Endothelial cell (in vitro differentiated cells): ENCODE measurements at places on chromosomes 5 and 9.

DNA sequence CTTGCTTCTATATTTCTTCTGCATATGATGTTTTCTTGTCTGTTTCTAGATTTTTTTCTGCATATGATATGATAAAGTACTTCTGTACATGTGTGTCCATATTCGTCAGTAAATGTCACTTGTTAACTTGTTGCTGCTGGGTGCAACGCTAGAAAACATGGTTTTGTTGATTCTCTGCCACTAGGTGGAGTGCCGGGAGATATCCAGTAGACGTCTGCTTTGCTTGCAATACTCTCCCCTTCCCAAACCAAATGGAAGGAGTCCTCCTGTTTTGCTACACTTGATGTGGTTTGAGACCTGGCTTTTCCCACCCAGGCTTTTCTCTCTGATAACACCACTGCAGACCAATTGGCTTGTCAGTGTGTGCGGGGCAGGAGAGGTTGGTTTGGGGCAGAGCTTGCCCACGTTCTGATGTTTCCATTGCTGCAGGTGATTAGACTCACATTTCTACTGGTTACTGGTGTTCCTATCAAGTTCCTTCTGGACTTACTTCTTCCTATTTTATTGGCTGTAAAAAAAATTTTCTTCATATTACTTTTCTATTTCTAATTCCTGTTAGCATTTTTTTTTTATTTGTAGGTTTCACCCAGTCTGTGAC lies 900.0 kb upstream of the CDH10 start:
- peak; percentile 59 for DNase-seq

DNA sequence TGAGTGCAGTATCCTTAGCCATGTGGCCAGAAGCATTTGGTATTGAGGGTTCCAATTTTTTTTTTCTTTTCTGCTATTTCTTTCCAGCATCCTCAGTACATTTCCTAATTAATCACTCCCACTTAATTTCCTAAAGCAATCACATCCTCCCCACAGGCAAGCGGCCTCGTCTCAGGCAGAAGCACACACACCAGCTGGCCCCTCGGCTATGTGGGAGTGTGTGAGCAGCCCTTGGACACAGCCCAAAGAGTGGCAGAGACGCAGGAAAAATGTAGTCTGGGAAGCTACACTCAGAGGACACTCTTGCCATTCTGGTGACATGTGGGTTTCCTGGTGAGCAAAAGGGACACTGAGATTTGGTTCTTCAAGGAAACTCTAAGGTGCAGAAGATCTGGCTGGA lies 20.7 kb downstream of the SLIT3 start:
- DNase-seq, result no peak

- no peak for DNase-seq
Observed at GRCh38 chr5:150163547-150164059, 3.0 kb upstream of the CDX1 start.

DNA sequence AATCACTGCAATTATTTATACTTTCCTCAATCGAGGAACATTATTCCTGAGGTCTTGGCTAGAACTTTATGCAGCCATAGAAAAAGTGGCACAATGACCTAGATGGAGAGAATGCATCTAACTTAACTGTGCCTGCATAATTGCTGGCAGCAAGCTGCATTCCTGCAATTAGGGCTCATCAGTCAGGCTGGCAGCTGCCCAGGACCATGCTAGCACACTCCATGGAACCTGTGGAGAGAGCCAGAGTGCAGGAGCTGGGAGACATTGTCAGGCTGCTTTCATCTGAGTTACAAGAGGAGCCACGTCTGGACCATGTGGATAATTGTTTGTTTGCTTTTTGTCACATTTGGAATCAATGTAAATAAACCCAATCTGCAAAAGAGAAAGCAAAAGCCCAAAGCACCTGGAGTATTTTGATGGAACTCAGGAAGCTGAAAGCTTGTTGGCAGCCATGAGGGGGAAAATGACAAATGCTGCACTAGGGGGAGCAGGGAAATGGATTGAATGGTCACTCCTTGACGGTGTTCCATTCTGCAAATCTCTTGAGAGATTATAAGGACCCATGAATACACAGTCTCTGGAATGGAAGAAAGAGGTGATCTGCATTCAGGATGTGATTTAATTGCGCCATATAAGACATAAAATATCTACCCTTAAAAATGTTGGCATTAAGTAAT lies 839.9 kb downstream of the MAT2B start:
- no peak for DNase-seq

GRCh38 chr5:72106817-72107130 lies 501 bp upstream of the MAP1B start:
- no peak for DNase-seq

DNA sequence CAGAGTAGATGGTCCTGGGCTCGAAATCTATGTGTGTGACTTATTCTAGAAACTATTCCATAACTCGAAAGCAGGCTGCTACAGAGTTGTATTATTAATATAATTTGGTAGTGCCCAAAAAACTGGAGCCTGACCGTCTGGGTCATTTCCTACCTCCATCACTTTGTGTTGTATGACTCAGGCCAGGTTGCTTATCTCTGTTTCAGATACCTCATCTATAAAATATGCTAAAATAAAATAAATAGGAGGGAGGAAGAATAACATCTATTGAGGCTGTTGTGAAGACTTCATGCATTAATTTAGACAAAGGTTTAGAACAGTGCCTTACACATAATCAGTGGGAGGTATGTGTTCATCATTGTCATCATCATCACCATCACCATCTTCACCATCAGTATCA lies 57.7 kb downstream of the PDE4D start:
- DNase-seq, result no peak

DNA sequence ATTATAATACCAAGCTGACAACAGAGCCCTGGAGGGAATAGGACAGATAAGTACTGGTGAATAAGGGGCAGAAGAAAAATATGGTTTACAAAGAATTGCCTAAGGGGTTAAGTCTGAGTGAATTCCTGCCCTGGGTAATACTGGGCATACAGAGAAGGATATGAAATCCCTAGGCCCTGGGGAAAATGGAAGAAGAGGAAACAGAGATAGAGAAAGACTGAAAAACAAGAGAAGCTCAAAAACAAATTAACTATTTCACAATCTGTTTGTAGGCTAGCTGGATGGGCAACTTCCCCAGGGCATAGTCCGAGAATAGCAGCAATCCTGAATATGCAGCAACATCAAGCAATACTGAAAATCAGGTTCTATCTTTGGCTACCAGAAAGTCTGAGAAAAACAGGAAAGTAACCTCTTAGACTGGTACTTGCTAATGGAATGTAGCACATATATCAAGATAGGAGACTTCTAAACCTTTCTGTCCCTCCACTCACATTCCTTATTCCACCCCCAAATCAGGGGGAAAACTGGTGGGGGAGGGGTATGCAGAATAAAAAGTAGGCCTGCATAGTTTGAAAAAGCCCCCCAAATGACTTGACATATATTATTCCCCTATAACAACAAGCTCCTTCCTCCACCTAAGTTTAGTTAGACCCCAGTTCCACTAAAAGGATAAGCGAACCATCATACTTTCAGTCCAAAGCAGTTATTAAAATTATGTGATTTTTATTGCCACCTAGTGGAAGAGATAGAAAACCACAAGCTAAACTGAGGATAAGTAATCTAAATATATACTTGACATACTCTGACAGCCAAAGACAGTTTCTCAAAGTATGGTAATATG lies 20.6 kb downstream of the SLC38A9 start:
- no peak for DNase-seq

GRCh38 chr9:89313842-89314241 lies 2.8 kb downstream of the CKS2 start:
- no peak for DNase-seq

DNA sequence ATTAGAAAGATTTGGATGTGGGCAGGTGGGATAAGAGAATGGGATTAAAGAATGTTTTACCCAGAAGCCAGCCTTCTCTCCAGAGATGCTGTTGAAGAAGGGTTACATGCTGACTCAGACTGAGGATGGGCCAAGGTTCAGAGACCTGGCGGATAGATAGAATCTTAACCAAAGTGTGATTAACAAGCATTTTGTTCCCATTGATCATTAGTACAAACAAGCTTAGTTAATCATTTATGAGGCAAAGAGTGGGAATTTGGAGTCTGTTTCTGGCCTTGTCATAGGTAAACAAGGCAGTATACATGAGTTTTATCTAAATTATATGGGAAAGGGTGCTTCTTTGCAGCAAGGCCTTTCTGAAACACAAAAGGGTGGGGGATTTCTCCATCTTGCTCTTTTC lies 20.8 kb upstream of the DTWD2 start:
- DNase-seq, result no peak

GRCh38 chr5:35853631-35854030 lies 3.1 kb upstream of the IL7R start:
- DNase-seq, result no peak

DNA sequence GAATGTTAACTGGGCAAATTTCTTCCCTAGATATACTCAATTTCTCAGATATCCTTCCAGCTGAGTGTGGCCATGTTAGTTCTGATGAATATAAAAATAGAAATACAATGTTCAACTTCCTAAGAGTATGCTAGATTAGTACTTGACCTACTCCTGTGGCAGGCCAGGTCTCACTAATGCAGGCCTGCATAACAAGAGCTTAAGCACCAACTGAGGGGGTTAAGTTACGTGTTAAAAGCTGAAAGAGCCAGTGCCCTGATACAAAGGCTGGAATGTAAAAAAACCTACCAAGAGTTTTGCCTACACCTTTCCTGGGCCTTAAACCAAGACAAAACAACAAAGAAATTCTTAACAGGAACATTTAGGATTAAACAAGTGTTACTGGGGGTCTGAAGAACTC lies 102.8 kb downstream of the MRPS30 start:
- DNase-seq, result no peak

GRCh38 chr5:6711409-6712141 lies 1.7 kb upstream of the TENT4A start:
- DNase-seq, result no peak

- no peak for DNase-seq
Observed at GRCh38 chr9:95815133-95815532, 60.4 kb upstream of the ERCC6L2 start.

DNA sequence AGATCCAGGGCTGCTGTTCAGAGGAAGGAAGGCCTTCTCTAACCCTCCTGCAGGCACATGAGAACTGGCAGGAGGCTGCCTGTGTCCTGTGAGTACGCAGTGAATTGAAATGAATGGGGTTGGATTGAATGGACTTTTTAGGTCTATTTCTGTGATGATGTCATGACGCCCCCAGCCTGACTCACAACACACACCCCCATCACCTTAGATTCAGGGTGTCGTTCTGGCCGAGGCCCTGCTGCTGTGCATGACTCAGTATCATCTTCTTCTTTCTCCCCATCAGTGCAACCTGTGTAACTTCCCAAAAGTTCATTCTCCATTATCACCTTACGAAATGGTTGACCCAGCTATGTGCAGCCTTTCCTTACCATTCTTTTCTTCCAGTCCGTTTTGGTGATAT lies 5.4 kb downstream of the PCAT7 start:
- DNase-seq, result no peak

- DNase-seq, result no peak
Observed at GRCh38 chr5:64814073-64814472, 45.3 kb downstream of the CWC27 start.

DNA sequence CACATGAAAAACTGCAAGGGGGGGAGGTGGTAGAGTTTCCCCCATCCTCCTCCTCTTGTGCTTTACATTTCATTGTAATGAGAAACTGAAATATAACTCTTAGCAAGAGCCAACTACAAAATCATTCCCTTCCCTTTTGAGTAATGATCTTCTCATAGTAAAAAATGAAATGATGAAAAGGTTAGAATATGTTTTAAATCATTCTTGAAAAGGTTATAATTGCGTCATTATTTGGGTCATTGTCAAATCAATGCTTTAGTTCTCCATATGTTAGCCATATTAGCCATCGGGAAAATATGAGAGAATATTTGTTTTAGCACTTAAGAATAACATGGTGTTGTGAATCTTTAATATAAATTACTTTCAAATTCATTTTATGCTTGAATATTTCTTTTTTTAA lies 1185.0 kb upstream of the CDH18 start:
- DNase-seq, result no peak

- no peak for DNase-seq
Observed at GRCh38 chr5:133242221-133242835, 190.5 kb downstream of the HSPA4 start.

- no peak for DNase-seq
Observed at GRCh38 chr9:3874449-3875360, 348.9 kb upstream of the RFX3 start.

GRCh38 chr9:98989036-98990000 lies 45.6 kb downstream of the COL15A1 start:
- no peak for DNase-seq

GRCh38 chr9:1708219-1708618 lies 306.9 kb upstream of the SMARCA2 start:
- no peak for DNase-seq

DNA sequence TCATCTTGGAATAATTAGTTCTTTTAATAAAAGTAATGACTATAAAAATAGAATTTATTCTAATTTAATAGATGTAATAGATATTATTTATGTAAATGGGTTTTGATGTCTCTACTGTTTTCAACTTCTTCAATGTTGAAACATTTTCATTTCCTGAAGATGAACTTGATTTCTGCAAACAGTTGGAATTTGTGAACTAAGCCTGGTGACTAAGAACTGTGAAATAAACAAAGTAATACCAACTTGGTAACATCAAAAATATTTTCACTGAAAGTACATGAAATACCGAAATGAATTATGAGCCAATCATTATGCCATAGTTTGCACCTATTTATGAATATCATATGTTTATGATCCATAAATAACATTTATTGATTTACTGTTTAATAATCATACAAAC lies 143.8 kb upstream of the FGF10 start:
- DNase-seq, result no peak

- peak; percentile 52 for DNase-seq
Observed at GRCh38 chr5:79236362-79236969, 535 bp downstream of the JMY start.

DNA sequence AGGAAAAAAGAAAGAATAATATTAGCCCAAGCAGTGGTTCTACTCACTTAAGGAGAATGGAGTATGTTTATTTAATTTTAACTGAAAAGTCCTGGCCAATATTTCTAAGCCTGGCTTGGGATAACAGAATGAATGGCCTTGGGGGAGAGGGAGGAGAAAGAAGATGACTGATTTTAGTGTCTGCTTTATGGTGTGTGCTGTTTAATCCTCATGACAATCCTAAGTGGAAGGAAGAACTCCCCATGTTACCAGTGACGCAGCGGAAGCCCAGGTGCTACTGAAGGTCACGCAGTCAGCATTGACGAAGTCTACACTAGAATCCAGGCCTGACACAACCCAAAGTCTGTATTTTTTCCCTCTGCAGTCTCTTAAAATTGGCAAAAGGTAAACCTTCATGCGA lies 50.5 kb downstream of the PALM2AKAP2 start:
- DNase-seq, result no peak
